Mesenchymal stem cell (in vitro differentiated cells and primary cell): ENCODE measurements at places on chromosomes 1 and 21.

GRCh38 chr1:223421025-223421424 is 27.8 kb downstream of the CCDC185 start:
- DNase-seq, result no peak

- no peak for DNase-seq
Measured at GRCh38 chr1:188895611-188896010, 1582.1 kb downstream of the BRINP3 start.

DNA sequence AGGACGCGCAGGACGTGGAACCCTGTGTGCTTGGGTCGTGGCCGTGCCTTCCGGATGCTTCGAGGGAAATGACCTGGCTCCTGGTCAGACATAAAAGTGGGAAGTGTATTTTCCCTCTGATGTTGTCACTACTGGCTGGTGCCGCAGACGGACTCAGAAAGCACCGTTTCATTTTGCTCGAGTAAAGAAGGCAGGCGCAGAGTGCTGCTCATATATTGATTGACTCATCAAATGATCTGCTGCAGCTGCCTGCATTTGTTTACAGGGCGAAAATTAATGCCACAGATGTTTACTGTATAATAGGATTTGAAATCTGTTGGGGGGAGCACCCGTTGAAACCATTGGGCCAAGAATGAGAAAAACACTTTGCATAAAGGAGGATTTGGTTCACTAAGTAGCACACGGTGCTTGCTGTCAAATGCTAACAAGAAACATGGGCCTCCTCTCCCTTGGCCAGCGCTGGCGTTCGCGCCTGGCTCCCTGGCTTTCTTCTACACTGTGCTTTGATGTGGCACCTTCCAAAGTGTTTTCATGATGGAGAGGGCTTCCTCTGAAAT is 365.5 kb downstream of the CAMTA1 start:
- no peak for DNase-seq

GRCh38 chr1:170075186-170075585 is 691 bp upstream of the KIFAP3 start:
- DNase-seq, result no peak
